Liver (tissue), 10 donors: ENCODE measurements at places on chromosomes 13 and 19.

- DNase-seq, result no peak
Measured at GRCh38 chr19:7706955-7707456, 5.1 kb upstream of the FCER2 start.

DNA sequence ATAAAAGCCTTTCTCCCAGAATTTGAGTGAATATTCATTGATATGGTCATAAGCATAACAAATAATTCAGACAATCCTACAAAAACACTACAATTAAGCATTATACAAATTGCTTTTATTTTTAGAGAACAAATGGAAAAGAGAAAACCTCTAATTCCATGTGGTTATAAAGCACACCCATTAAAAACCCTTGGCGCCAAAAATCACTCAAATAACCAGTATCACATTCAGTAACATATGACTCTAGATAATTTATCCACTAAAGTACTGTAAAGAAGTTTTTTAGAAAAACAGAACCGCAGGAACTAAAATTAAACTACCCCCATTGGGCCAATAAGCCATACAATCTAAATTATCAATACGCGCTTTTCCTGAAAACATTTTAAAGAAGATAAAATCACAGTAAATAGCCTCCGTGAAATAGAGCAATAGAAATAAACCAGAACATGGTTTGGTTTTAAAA, 569 bp downstream of the LCP1 start:
- DNase-seq, result no peak

GRCh38 chr13:39245688-39246087, 207.4 kb downstream of the NHLRC3 start:
- no peak for DNase-seq

DNA sequence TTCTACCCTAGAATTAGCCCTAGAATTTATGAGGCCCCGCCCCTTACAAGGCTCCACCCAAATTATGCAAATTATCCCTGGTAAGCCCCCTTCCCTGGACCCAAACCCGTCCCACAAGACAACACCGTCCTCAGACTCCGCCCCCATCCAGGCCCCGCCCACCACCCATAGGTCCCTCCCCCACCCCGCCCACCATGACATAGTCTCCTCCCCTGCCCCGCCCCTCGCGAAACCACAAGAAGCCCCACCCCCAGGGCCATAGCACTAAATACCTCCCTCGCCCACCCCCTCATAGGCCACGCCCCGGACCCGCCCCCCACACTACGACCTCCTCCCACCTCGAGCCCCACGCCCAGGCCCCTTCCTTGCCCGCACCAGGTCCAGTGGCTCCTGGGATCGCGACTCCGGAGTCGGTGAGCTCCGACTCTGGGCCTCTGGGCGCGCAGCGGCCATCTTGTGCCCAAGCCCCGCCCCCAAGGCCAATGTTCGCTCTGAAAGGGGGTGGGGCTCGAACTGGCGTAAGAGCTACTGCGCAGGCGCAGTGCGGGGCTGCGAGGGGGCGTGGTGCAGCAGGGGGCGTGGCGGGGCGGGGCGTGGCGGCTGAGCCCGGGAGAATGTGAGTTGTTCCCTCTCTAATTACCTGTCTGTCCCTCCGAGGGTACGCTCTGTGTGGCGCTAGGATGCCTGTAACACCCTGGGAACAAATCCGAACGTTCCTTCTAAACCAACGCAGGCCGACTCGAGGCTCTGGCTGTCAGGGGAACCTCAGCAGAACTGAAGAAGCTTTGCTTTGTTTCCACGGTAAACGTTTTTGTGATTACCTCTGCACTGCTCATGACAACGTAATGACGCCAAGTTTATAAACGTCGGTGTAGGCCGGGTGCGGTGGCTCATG, at the start of gene ZNF784:
ZNF784 (minus strand) TSS at position 458 of the 895 bp plus-strand sequence; CDS start at position 453, 5 bp downstream.
- DNase-seq, result peak; percentile 96

- DNase-seq, result no peak
Measured at GRCh38 chr13:110788778-110789177, 75.3 kb downstream of the ING1 start.

GRCh38 chr19:35142606-35143230, 337 bp upstream of the FXYD7 start:
- DNase-seq, result peak; percentile 64

- DNase-seq, result no peak
Measured at GRCh38 chr19:3520166-3521103, 14.3 kb downstream of the FZR1 start.

DNA sequence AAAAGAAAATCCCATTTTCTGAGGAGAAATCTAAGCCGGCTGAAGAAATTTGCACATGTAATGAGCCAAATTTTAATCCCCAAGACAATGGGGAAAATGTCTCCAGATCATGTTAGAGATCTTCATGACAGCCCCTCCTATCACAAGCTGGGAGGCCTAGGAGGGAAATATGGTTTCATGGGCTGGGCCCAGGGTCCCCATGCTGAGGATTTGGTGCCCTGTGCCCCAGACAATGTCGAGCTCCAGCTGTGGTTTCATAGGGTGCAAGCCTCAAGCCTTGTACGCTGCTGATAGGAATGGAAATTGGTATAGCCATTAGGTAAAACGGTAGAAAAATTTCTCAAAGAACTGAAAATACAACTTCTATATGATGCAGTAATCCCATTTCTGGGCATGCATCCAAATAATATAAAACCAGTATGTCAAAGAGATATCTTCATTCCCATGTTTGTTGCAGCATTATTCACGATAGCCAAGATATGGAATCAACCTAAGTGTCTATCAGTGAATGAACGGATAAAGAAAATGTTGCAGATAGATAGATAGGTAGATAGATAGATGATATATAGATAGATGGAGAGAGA, 19.3 kb upstream of the FREM2 start:
- no peak for DNase-seq

- no peak for DNase-seq
Measured at GRCh38 chr19:29060813-29061364, 152.1 kb downstream of the UQCRFS1 start.

GRCh38 chr19:18828786-18829185, 3.0 kb upstream of the UPF1 start:
- no peak for DNase-seq

DNA sequence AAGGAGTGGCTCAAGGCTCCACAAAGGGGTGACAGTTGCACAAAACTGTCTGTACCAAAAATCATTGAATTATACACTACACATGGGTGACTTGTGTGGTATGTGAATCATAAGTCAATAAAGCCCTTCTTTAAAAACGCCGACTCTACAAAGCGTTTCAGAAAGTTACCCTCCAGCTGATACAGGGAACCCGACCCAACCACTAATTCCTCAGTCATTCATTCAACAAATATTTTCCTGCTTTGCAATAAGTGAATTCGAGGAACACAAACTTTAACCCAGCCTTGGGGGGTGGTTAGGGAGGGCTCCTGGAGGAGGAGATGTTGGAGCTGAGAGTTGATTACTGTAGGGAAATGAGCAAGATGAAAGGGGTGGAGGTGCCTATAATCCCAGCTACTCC, 32.0 kb downstream of the LTBP4 start:
- DNase-seq, result no peak

DNA sequence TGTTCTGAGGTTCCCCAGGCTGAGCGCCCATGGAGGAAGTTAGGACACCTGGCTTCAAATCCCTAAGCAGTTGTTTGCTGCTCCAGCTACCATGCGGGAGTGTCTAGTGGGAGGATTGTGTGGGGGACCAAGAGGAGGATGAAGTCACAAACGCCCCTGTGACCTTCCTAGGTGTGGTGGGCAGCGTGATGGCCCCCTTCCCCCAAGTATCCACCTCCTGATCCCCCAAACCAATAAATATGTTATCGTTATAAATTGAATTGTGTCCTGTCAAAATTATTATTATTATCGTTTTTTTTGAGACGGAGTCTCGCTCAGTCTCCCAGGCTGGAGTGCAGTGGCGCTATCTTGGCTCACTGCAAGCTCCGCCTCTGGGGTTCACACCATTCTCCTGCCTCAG, at the start of gene SLC25A41:
SLC25A41 (minus strand) TSS at position 101 of the 400 bp plus-strand sequence; CDS start at position 31, 70 bp downstream.
- DNase-seq, result no peak
